ENCODE measurements at places on chromosomes 12 and 14.

DNA sequence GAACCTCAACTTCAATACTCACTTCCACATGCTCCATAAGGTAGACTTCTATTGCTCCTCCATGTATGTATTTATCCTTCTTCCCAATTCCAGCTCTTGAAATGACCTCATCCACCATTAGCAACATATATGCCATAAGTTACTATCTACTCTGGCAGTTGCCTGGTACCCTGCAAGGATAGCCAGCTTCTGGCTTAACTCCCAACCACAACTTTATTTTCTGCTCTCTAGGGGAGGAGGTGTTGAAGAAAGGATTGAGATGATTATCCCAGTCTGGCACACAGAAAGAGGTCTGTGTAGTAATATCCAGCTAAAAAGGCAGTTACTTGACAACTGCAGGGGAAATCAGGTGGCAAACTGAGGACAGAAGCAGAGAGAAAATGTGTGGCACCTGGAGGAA, 71.5 kb upstream of the MDM1 start:
- DNase-seq = no peak

DNA sequence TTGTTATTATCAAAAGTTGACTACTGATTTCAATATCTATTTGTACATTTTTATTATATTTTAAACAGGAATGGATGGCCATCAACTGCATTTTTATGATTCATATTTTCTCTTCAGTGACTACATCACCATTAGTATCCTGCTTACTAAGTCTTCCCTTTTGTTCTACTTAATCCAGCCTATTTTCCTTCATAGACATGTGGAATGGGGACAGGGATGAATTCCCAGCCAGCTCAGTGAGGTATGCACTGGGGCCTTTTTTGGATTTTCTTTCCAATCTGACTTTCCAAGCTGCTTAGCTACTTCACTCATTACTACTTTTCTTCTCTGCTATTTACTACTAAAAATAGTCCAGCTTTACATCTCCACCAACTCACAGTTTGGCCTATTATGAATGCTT, 38.4 kb downstream of the AKAP6 start:
- DNase-seq = no peak

DNA sequence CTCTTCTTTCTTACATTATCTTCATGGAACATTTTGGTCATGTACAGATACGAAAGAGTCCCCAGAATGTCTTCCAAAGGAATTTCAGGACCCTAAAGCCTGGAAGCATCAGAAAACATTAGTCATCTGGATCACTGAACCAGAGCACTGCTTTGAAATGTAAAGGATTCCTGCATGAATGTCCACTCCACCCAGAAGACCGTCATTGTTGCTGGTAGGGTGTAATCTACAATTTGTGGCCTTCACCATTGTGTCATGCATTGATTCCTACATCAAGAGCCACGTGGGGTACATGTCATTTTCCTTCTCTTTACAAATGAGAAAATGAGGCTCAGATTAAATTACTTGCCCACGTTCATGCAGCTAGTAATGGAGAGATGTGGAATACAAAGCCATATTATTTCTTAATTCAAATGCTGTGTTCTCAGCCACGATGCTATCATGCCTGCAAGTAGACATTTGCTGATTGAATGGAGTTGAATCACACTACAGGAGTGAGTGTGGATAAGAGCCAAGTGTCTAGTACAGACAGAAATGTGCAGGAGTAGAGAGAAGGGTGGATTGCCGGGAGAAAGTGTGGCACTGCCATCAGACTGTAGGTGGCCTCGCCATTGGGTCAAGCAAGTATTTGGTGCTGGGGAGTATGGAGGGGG, 231.2 kb downstream of the C12orf75 start:
- no peak for DNase-seq

- no peak for DNase-seq
Measured at GRCh38 chr12:25725470-25725869, 172.4 kb upstream of the LMNTD1 start.

- DNase-seq = no peak
Measured at GRCh38 chr12:32435921-32436705, 36.8 kb downstream of the FGD4 start.

DNA sequence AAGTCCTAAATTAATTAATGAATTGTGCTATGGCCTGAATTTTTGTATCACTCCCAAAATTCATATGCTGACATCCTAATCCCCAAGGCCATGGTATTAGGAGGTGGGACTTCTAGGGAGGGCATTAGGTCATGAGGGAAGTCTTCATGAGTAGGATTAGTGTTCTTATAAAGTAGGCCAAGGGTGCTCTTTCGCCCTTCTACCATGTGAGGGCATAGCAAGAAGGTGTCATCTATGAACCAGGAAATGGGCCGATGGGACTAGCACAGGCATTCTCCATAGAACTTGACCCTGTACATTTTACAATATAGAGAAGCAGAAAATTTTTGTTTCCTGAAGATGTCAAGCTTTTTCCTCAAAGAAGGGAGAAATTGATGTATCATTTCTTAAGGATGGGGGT, 12.5 kb downstream of the SYT10 start:
- no peak for DNase-seq

GRCh38 chr12:59067083-59067482, 146.8 kb upstream of the LRIG3 start:
- no peak for DNase-seq

- DNase-seq = no peak
Measured at GRCh38 chr12:63319936-63320633, 169.1 kb upstream of the AVPR1A start.

- no peak for DNase-seq
Measured at GRCh38 chr12:101795013-101795412, 35.7 kb downstream of the GNPTAB start.

- no peak for DNase-seq
Measured at GRCh38 chr12:210277-211141, 3.4 kb downstream of the SLC6A12 start.

DNA sequence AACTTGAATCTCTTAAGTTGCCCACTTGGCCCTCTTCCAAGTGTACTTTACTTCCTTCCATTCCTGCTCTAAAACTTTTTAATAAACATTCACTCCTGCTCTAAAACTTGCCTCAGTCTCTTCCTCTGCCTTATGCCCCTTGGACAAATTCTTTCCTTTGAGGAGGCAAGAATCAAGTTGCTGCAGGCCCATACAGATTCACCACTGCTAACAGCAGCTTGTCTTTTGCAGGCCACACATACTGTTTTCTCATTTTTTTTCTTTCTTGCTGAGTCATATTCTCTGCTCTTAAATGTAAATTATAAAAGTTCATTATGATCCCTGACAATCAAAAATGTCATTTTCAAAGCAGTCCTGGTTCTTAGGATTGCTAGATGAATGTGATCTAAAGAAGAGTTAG, 1820.8 kb upstream of the FLRT2 start:
- no peak for DNase-seq

- no peak for DNase-seq
Measured at GRCh38 chr14:64531567-64531966, 9.0 kb upstream of the HSPA2 start.

- DNase-seq = no peak
Measured at GRCh38 chr12:2615665-2616402, 178.9 kb upstream of the FKBP4 start.

GRCh38 chr12:50121641-50122040, 9.6 kb downstream of the COX14 start:
- DNase-seq = no peak

- no peak for DNase-seq
Measured at GRCh38 chr14:36989806-36990205, 182.6 kb downstream of the SLC25A21 start.

DNA sequence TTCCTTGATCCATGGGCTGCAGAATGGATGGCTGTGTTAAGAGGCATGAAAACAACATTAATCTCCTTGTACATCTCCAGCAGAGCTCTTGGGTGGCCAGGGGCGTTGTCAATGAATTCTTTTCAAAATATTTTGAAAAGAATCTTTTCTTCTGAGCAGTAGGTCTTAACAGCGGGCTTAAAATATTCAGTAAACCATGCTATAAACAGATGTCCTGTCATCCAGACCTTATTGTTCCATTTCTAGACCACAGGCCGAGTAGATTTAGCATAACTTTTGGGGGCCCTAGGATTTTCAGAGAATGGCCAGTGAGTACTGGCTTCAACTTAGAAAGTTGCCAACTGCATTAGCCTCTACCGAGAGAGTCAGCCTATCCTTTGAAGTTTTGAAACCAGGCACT, 130.2 kb downstream of the RAD51B start:
- no peak for DNase-seq

- DNase-seq = no peak
Measured at GRCh38 chr14:49594347-49595091, 4.2 kb upstream of the LRR1 start.

GRCh38 chr14:104421892-104422828, 157.4 kb upstream of the C14orf180 start:
- no peak for DNase-seq

DNA sequence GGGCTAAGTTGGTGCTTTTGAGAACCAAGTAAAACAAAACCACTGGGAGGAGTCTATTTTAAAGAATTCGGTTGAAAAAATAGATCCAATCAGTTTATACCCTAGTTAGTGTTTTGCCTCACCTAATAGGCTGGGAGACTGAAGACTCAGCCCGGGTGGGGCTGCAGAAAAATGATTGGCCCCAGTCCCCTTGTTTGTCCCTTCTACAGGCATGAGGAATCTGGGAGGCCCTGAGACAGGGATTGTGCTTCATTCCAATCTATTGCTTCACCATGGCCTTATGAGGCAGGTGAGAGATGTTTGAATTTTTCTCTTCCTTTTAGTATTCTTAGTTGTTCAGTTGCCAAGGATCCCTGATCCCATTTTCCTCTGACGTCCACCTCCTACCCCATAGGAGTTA, 1.8 kb upstream of the RAB5B start:
- no peak for DNase-seq

DNA sequence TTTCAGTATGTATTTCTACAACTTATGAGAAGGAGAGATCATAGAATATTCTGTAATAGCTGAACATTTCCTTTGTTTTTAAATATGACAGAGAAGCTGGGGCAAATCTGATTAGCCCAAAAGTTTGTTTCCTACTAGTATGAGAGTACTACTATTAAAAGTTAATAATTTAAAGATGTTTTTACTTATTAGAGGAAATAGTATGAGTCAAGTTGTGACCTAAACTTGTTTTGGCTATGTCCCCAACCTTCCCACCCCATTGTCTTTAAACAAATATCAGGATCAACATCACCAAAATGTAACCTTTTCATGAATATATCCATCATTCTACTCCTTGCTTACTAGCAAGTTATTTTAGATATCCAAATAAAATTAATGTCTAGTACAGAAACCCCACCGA, 10.5 kb downstream of the GNPNAT1 start:
- no peak for DNase-seq

- no peak for DNase-seq
Measured at GRCh38 chr14:90663680-90664079, 152.6 kb downstream of the TTC7B start.

- no peak for DNase-seq
Measured at GRCh38 chr14:90534091-90534837, 137.4 kb downstream of the CALM1 start.

GRCh38 chr14:65536781-65537423, 124.4 kb downstream of the FUT8 start:
- no peak for DNase-seq

DNA sequence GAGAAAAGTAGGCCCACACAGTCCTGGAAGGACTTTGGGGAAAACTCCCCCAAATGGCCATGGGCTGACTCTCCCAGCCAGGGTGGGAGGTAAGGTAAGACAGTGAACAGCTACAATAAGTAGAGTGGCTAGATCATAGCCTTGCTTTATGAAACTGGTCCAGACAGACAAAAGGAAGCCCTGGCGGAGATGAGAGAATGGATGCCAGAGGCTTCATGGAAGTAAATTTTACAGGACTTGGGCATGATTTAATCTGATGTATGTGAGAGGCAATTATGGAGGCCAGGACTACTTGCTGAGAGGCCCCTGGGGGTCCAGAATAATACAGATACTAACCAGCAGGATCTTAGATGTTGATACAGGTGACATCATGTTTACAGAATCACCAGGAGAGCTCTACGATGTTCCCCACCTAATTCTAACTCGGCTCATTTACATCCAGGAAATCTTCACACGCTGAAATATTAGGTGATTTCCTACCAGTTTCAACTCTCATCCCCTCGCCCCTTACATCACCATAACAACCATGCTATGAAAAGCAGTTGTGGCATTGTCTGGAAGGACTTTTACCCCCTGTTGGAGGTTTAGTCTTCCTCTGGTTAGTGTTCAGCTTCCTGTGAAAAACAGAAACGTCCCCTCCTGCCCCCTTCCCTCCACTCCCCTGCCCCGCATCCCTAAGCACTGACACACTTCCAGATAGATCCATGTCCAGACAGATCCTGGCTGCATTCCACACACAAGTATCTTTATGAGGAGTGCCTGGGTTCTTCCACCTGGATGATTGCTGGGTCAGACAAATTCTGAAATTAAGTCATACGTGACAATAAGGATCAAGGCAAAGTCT, 39.5 kb upstream of the NT5DC3 start:
- no peak for DNase-seq

GRCh38 chr12:67539946-67540345, 108.6 kb upstream of the DYRK2 start:
- no peak for DNase-seq

- no peak for DNase-seq
Measured at GRCh38 chr12:10759657-10760056, 36.5 kb upstream of the YBX3 start.

- DNase-seq = no peak
Measured at GRCh38 chr12:6639151-6639801, 3.5 kb upstream of the LPAR5 start.

- DNase-seq = no peak
Measured at GRCh38 chr12:81644503-81644902, 114.6 kb downstream of the PPFIA2 start.

- DNase-seq = no peak
Measured at GRCh38 chr12:112734859-112735695, 56.5 kb upstream of the RPH3A start.

DNA sequence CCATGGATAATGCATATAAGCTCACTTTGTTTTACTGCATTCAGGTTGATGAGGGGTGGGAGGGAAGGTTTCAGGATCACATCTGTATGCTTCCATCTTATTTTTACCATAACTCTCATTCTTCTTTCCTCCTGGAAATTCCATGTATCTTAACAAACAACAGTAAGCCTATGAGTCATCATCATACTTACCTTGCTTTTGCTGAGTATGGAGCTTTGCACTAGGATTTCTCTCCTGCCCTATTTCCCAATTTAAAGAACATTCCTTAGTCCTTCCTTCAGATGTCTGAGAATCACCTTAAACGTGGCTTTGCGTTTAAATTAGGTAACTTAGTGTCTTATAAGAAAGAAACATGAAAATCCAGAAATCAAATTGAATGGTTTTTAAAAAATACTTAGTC, 1.6 kb upstream of the CLEC14A start:
- DNase-seq = no peak

DNA sequence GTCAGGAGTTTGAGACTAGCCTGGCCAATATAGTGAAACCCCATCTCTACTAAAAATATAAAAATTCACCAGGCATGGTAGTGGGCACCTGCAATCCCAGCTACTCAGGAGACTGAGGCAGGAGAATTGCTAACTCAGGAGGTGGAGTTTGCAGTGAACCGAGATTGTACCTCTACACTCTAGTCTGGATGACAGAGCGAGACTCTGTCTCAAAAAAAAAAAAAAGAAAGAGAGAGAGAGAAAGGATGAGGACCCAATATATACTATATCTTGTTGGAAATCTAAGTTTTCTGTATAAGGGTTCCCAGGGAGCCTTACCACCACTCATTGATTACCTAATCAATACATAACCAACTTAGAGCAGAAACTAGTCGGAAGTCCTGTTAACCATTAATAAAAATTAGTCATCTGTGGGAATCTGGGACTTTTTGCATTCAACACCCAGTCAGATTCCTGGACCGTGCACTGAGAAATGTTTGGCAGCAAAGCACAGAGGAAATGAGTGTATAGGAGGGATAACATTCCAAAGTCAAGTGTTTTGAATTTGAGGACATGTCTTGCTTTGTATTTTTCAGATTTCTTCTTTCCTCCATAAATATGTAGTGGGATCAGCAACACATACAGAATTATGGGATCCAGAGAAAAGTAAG, 44.8 kb upstream of the NR2C1 start:
- no peak for DNase-seq

Data from stimulated activated CD8-positive, alpha-beta memory T cell treated with anti-CD3 and anti-CD28 coated beads, Interleukin-7, amount 100 ng/mL, for 1 hour (primary cell).